Chondrocyte (in vitro differentiated cells): ENCODE measurements at places on chromosomes 12 and 14.

DNA sequence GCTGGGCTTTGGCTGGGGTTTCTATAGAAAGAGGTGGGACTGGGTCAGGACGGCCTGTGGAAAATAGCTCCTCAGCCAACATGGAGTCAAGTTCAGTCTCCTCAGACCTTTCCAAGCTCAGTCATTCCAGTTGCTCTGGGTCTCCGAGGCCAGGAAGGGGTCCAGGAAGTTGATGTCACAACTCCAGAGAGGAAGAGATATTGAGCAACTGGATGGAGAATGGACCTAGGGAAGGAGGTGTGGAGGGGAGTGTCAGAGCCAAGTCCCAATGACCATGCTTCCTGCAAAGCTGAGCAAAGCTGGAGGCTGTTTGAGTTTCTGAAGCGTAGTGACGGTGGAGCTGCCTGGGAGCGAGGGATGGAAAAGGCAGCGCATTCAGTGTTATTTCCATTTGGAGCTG, 86.1 kb downstream of the SLC24A4 start:
- DNase-seq: no peak

GRCh38 chr12:124157406-124157805, 137.5 kb upstream of the RFLNA start:
- no peak for DNase-seq

GRCh38 chr14:106879241-106879640, 1352.9 kb downstream of the TMEM121 start:
- DNase-seq: no peak

- DNase-seq: no peak
Measured at GRCh38 chr12:23446746-23447145, 502.7 kb downstream of the SOX5 start.

- DNase-seq: no peak
Measured at GRCh38 chr14:88424573-88424972, 39.1 kb downstream of the SPATA7 start.

DNA sequence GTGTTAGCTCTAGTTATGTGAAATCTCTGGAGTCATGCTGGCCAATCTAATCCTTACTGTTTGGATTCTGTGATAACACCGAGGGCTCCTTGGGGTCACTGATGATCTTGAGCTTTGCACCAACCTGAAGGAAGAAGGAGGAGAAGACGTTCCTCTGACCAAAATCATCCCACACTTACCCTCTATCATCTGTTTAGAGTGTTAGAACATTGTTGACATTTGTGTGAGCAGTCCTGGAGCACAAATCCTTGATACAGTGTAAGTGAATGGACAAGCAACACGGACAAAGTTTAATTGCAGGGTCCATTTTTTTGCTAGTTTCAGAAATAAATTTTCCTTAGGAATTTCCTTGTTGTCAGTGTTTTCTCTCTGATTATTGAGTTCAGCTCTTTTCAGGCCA, 181.7 kb downstream of the AKAP6 start:
- DNase-seq: no peak

GRCh38 chr12:132710043-132710404, 618 bp upstream of the PGAM5 start:
- no peak for DNase-seq

DNA sequence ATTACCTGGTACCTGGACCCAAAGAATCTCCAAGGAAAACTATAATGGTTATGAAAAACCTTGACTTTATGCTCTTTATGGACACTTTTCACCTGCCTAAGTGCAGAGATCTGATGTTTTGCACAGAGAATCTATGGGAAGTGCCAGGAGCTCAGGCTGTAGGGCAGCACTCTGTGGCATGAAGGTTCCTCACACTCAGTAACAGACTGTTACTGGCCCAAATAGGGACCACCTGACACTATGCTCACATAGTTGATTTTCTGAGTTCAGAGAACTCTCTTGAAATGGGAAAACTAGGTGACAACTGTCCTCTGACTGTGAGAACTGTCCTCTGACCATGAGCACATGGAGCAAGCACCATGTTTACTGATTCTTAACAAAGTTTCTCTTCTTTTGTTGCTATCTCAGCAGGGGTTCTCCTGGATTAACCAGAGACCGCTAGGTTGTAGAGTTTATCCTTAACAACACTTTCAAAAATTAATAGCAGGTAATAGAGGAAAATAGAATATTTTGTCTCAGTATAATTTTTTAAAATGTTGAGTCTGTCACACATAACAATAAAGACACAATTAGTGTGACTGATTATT, 101.6 kb downstream of the STXBP6 start:
- DNase-seq: no peak

- DNase-seq: no peak
Measured at GRCh38 chr12:53231671-53231920, 413 bp downstream of the RARG start.

GRCh38 chr14:103540821-103541708, 12.1 kb downstream of the TRMT61A start:
- no peak for DNase-seq

DNA sequence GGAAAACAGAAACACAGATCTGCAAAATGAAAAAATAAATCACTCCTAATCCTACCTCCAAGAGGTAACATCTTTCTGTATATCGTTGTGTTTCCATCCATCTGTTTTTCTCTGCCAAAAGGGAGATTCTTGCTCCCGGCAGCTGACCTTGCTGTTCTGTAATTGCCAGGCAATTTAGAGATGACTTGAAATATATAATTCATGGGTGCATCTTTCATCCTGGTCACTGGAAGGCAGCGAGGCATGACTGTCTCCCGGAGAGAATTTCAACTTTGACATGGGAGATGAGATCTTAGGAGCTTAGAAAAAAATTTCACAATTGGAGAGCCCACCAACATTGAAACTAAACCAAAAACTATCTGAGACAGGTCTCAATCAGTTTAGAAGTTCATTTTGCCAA, 53.0 kb downstream of the WSCD2 start:
- DNase-seq: no peak

GRCh38 chr14:69543341-69544115, 31.1 kb downstream of the CCDC177 start:
- DNase-seq: no peak

DNA sequence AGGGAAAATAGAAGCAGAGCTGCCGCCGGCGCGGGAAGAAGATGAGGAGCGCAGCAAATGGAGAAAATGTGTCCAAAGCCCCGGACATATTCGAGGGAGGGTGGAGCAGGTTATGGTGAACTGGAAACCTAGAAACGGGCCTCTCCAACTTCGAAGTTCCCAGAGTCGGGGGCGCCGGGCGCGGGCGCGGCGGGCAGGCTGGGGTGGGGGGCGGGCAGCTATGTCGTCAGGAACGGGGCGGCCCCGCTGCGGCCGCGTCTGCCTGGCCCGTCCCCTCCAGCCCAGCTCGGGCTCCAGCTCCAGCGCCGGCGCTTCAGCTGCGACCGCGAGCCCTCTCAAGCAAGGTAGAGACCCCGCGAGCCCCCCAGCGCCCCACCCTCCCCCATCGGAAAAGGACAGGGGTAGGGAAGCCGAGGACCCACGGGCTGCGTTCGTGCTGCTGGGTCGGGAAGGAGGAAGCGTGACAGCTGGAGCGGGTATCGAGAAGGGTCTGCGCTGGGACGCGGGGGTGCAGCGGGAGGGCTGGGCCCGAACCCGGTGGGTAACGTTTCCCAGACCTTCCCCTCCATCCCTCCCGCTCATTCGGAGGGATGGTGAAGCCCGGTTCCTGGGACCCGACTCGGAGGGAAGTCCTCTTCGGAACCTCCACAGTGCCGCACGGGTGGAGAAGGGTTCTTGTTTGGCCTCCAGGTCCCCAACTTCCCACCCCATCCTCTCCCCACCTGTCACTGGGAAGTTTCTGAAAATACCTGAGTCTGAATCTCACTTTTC, 1.0 kb downstream of the DGKA start:
- DNase-seq: no peak

GRCh38 chr12:98939350-98939749, 294.3 kb downstream of the APAF1 start:
- no peak for DNase-seq

DNA sequence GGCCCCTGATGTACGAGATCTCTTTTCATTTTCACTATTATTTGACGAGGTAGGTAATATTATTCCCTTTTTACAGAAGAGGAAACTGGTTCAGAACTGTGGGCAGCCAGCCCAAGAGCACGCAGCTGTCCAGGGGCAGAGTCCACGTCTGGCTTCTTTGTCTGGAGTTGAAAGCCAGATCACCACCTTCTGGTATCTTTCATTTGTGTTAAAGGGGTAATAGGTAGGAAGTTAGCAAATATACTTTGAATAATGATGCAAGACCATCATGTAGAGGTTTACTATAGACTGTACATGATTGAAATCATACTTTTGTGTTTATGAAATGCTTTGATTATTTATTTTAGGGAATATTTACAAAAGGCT, 144.1 kb upstream of the AMIGO2 start:
- no peak for DNase-seq

DNA sequence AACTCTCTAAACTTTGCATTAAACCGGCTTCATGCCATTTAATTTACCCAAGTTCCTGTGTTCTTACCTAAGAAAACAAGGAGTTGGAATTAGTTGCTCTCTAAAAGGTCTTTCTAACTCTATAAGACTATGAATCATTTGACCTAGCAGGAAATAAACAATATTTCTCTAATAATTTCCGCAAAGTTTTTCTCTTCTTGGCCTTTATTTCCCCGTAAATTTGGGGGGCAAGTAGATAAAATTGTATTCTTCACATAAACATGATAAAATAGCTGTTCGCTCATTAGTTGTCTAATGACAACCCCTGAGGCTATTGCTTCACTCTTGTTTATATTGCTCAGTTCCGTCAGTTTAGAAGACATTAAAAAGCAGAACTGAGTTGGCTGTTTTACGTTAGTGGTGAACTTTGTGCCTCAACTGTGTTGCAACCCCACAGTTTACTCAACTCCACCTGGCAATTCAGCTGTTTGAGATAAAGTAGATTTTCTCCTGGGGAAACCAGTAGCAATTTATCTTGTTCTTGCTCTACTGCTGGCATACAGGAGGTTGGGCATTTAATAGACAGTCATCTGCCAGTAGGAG, 74.7 kb downstream of the BTG1 start:
- DNase-seq: no peak

- no peak for DNase-seq
Measured at GRCh38 chr14:54597795-54598443, 31.0 kb downstream of the SAMD4A start.

DNA sequence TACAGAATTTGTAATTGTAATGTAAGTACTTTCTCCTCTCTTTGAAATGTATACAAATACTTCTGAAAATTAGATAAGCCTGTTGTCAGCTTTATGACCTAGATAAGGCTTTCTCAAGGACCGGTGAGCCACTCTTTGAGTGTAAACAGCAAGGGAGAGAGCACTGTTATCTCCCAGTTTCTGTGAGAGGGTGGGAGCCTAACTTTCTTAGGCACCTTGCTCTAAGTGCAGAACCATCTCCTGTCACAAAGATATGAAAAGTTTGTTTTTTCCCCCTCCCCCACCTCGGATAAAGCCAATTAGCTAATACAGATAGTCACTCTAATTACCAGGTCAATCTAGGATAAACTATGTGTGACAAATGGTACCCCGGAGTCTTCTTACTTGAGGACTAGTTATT, 35.8 kb downstream of the CAPS2 start:
- DNase-seq: no peak

DNA sequence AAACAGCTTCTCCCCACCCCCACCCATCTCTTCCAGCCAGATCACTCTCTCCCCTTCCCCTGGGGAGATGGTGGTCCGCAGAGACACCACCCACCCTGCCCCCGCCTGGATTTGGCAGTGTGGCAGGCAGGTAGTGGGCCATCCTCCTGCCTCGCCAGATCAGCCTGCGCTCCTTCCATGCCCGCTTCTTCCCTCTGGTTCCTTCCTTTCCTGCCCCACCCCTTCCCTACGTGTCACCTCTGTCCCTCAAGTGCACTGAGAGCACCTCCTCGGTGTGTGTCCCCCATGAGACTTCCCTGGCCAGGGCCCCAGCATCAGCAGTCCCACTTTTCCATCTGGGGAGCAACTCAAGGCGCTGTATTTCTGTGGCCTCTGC, 632 bp downstream of the NYNRIN start:
- DNase-seq: no peak

DNA sequence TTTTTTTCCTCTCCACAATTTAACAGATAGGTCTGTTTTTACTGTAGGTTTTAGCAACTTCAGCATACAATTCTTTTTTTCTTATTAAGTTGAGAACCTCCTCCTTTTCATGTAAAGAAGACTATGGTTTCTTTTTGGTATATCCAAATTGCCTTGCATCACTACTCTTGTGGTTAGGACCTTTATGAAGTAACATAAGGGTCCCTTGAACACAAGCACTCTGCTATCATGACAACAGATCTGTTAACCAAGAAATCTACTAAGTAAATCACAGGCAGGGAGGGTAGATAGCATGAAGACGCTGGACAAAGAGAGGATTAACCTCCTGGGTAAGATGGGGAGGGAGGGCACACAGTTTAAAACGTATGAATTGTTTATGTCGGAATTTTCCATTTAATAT, 380.6 kb downstream of the CCDC91 start:
- DNase-seq: no peak

GRCh38 chr14:104999361-104999760, 13.8 kb downstream of the CLBA1 start:
- DNase-seq: no peak

DNA sequence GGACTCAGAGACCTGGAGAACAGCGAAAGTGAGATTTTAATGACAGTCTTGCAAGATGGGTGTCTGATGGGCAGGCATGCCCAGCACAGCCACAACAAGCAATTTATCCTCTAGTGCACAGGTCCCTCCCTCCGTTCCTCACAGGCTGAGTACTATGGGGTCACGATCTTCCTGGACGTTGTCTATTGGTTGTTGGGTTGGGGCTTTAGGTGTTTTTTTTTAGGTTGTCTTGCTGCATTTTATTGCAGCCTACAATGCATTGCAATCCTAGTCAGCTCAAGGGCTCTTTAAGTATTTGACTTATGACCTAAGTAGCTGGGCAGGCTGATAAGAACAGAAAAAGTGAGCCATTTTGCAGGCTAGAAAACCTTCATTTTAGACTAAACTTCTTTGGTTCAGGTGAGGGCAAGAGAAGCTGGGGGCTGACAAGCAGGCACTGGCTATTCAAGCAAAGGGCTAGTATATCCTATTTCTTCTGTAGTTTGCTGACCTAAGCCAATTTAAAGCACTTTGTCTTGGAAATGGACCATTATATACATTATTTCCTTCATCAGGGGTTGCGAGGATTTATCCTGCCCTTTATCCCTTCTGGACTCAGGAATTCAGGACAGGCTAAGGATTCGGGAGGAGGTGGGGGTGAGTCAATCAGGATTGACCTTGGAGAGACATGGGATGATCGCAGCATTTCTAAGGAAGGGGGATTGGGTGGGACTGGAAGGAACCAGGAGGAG, 6.0 kb downstream of the KRT7 start:
- no peak for DNase-seq

DNA sequence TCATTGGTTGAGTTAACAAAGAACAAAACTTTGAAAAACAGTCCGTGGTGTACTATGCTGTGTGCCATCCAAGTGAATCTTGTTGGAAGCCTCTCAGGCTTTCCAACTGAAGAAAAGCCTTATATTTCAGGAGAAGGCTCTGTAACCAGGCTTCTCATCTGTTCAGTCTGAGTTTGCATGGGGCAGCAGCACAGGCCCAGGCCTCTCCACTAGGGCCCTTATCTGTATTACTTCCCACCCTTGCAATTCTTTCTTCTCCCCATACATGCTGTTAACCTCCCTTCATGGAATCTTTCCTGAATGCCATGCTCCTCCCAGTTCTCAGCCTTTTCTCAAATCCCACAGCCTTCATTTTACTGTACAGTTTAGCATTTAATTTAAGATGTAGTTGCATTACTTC, 28.3 kb downstream of the FRMD6 start:
- DNase-seq: no peak

GRCh38 chr12:6124411-6125309, at the start of gene VWF:
Gene VWF (minus strand): TSS chr12:6124670. CDS start chr12:6123196, 1,474 bp downstream.
- no peak for DNase-seq
